ENCODE measurements at places on chromosomes 1 and 21.

GRCh38 chr1:214066936-214067335, 79.2 kb downstream of the PROX1 start:
- no peak for ATAC-seq

DNA sequence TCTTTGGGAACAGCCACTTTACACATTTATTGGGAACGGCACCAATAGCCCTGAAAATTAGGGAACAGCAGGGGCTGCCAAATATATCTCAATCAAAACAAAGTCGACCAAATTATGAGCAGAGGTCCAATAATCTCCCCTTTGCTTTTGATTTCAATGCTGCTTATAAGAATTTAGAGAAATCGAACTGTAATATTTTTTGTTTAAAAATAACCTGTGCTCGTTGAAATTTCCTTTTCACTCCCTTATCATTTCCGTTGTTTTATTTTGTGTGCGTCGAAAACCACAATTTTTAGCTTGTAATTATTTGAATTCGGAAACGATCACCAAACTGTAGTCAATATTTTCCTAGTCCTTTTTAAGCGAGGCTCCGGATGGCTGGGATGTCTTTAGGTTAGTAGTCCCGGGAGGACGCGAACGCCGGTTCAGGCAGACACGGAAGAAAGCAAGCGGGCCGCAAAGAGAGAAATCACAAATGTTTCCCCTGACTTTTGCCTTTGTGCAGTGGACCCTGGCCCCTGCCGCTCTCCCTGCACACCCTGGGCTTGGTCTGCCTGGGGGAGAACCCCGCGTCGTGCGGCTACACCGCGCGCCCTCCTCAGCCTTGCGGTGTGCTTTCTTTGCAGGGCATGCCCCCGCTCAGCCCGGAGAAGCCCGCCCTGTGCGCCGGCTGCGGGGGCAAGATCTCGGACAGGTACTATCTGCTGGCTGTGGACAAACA, 2.3 kb downstream of the LHX9 start:
- no peak for ATAC-seq

DNA sequence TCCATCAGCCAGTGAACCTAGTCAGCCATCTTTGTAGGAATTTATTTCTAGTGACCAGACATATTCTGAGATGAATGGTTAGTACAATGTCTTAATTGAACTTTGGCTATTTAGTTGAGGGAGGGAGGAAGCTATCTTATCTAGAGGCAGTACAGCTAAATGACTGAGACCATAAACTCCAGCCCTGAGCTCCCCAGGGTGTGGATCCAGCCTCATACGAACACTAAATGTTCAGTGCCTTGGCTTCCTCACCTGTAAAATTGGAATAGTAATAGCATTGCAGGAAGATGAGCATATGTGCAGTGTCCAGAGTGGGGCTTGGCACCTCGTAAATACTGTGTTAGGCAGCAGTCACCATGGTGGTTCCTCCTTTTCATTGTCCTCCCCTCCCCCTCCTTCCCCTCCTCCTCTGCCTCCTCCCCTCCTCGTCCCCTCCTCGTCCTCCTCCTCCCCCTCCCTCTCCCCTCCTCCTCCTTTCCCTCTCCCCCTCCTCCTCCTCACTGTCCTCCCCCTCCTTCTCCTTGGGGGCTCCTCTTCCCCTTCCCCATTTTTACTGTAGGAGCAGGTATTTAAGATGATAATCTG, 108.2 kb downstream of the GALNT2 start:
- ATAC-seq: no peak

- peak; percentile 95 for ATAC-seq
These were observed 17.7 kb downstream of the TINAGL1 start for GRCh38 chr1:31593770-31594632.

GRCh38 chr1:40783001-40783905, at the start of gene KCNQ4:
Gene KCNQ4 (plus strand): TSS chr1:40783787. CDS start chr1:40784094, 307 bp downstream.
- peak; percentile 34 for ATAC-seq

DNA sequence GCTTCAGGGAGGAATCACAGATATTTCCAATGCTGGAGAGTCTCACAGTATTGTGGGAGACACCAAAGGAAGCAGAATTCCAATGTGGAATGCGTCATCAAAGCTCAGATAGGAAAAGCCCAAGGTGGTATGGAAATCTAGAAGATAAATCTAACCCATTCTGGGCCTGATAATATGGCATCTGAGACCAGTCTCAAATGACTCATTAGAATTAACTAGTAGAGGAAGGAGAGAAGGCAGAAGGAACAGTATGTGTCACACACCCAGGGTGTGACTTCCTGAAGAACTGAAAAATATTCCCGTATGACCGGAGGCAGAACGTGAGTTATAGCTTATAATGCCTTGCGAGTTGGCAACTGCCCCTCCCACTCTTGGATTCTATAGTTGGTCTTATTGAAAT, 499.2 kb downstream of the PLPP3 start:
- no peak for ATAC-seq

GRCh38 chr1:160608057-160608456, 28.8 kb upstream of the CD84 start:
- ATAC-seq: no peak

DNA sequence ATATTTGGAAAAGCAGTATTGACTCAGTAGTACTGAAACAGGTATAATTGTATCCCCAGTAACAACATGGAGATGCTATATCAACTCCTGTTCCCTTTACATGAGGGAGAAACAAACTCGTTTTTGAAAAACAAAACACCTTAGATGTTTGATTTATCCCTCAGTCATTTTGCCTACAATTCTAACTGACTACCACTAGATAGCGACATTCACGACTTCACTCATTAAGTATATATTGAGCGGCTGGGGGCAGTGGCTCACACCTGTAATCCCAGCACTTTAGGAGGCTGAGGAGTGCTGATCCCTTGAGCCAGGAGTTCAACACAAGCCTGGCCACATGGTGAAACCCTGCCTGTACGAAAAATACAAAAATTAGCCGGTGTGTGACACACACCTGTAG, 83.3 kb downstream of the CYYR1 start:
- ATAC-seq: no peak

DNA sequence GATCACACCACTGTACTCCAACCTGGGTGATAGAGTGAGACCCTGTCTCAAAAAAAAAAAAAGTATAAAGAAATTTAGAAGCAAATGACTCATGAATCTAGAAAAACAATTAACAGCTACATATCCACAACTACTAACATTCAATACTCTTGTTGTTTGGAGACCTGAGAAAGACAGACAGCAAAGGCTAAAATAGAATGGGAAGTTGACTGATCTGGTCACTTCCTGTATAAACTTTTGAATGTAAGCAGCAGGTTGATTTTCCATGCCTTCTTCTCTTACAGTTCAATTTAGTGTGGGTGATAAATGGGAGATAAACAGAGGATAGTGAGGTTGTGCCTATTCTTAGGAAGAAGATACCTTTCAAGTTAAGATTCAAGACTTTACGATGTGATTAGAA, 85.2 kb downstream of the TGFB2 start:
- ATAC-seq: no peak

- peak; percentile 69 for ATAC-seq
These were observed 6.5 kb upstream of the HMCN1 start for GRCh38 chr1:185727726-185728125.

Data from SK-N-SH treated with all-trans-retinoic acid at 6 μM for 48 hours (cell line).